ENCODE measurements at places on chromosomes 2 and 18.

DNA sequence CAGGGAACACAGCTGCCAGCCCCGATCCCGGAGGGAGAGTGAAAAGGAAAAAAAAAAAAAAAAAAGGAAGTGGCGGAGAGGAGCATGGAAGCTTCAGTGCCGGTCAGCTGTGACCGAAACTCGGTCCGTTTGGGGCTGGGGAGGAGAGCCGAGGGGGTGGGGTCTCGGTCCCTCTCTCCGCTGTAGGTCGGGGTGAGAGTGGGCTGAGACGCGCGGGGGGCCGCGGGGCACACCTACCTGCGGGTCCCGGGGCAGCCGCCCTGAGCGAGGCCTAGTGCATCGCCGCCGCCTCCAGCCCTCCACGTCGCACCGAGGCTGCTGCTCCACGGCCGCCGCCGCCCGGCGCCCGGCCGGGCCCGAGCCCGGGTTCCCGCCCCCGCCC lies 536 bp downstream of the VPS54 start:
- DNase-seq: peak; percentile 66

GRCh38 chr18:12304351-12305210 lies 3.5 kb upstream of the TUBB6 start:
- peak; percentile 77 for DNase-seq

GRCh38 chr2:202040079-202040844 lies 6.6 kb downstream of the FZD7 start:
- no peak for DNase-seq

GRCh38 chr2:169184074-169184473 lies 114.7 kb downstream of the DHRS9 start:
- no peak for DNase-seq

- no peak for DNase-seq
These were observed 262.6 kb upstream of the THUMPD2 start for GRCh38 chr2:40041422-40042382.

DNA sequence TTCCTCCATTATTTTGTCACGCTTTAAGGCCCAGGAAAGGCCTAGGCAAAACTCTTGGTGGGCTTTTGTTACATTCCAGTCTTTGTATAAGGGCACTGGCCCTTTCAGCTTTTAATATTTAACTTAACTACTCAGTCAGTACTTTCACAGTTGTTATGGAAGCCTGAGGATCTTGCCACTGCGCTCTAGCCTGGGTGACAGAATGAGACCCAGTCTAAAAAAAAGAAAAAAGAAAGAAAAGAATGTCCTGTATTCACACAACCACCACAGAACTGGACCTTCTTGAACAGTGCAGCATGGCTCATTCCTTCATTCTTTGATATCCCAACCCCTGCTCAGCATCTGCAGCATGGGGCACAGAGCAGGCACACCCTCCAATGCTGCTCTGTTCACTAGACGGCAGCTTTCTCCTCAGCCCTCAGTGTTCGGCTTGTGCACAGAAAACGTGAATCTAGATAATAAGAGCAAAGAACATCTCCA lies 93.4 kb upstream of the MSH2 start:
- no peak for DNase-seq

DNA sequence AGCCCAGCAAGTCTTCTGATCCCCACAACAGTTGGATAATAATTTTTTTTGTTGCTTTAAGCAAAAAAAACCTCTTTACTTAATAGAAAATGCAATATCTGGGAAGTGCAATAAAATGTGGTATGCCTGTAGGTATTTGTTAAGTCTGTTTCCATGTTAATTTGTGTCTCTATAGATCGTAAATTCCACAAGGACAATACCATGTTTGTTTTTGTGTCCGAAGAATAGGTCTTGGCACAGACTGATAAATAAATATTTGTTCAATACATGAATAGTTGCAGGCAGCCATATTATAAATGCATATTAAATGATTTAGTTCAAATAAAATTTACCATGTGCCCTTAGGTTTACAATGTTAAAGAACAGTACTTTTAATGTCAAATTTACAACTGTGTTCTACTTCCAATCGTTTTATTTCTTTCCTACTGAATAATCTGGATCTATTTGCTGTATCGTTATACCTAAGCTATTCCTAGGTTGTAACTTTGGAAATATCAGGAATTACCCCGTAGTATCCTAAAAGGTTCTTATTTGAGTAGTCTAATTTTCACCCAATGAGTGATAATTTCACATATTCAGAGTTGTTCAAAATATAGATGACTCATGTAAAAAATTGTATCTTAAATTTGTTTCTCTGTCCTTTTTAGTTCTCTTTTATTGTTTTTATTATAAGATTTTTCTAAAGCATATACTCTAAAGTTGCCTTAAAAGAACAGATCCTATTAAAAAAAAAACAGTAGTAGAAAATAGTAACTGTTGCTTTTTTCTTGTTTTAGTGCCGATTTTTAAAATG lies 151.8 kb downstream of the EHBP1 start:
- DNase-seq: no peak

GRCh38 chr2:9260464-9260918 lies 53.9 kb downstream of the ASAP2 start:
- no peak for DNase-seq

GRCh38 chr2:201978986-201979385 lies 54.7 kb upstream of the FZD7 start:
- no peak for DNase-seq

DNA sequence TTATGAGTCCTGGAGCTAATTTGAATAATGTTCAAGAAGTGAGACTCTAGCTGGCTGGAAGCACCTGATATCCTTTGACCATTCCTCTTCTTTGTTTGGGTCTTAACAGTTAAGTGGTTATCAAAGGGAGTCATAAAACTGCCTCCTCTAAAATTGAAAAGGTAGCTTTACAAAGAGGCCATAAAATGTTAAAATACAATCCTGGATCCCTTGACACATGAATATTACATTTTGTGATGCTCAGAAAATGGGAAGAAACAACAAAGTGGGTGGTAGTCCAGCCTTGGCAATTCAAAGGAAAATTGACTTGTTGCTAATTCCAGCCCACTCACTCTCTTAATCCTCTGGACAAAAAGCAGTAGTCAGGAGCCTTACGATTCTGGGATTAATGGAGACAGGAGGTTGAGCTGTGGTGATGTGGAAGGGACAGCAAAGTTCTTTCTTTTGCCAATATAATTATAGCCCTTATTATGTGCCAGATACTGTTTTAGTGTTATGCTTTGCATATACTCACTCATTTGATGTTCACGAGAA lies 339.2 kb downstream of the PDE11A start:
- DNase-seq: no peak

DNA sequence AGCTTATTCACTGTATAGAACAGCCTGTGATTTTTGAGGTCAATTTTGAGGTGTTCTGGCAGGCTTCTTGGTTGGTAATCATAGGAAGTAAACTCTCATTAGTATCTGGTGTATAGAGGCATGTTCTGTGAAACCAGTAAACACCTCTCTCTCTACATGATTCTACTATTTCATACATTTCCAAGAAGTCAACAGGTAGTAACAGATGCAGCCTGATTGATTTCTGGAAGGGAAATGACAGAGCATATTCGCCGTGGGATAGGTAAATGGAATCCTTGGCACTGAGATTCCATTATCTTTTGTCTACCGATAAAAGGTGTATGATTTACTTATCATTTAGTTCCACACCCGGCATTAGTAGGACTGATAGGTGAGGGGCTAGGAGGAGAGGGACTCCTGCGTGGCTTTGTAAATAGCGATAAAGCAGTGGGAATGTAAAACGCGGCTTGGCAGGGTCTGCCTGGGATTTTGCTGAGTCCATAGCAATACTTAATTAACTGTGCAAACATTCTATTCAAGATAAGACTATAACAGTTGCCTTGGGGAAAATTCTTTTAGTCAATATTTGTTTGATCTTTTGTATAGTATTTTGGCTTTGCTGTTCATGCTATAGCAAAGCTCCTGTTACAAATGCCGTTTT lies 32.3 kb downstream of the LYPD6B start:
- peak; percentile 50 for DNase-seq

- DNase-seq: no peak
These were observed 94.0 kb upstream of the STON1 start for GRCh38 chr2:48435909-48436308.

GRCh38 chr18:75730249-75730648 lies 302.7 kb upstream of the SMIM21 start:
- no peak for DNase-seq

DNA sequence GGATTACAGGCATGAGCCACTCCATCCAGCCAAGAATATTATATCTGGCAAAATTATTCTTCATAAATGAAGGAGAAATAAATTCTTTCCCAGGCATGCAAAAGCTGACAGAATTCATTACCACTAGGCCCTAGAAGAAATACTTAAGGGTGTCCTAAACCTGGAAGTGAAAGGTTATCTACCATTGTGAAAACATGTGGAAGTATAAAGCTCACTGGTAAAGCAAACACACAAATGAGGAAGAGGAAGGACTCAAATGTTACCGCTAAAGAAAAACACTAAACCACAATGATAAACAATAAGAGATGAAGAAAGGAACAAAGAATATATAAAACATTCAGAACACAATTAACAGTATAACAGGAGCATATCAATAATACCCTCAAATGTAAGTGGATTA lies 171.8 kb downstream of the CAMKMT start:
- DNase-seq: no peak

DNA sequence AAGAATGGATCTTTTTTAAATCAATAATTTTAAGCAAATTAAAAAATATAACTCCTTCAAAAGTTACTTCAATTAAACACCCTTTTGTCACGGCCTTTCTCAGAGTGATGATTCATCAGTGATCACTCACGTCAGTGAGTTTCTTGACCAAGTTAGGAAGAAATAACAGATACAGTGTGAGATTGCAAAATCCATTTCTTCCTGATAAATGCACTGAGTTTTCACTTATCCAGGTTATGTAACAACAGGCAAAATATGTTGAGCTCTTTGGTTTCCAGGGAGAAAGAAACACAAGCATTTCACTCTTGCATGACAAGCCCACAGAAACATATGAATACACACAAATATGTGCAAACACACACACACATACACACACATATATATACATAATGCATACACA lies 195.9 kb upstream of the CYRIA start:
- DNase-seq: no peak

DNA sequence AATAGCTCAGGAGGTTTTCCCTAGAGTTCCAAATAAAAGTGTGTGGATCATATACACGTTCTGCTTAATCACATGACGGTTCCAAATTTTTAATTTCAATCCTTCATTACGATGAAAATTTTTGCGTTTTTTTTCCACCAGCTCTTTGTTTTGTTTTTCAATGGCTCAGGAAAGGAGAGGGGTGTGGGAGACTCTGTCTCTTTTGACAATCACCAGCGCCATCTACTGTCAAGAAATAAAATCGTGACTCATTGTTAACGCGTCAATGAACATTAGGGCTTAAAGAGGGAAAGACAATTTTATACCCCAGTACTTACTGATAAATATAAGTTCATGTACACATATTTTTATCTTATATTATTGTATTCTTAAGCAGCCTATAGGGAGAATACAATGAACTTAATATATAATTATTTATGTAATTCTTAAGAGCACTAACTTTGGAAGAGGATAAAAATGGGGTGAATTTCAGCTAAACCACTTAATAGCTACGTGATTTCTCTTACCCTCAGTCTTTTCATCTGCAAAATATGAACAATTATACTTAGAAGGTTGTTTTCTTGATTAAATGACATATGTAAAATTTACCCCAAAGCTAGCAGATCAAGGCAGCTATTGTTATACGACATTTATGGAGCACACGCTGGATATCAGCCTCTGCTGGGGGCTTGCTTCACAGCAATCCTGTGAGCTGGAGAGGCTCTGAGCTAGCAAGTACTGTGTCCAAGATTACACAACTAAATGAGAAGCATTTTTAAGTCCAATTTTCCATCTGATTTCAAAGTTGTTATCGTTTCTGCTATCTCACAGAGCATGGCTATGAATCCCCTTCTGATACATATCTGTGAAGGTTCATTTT lies 47.4 kb upstream of the RMDN2 start:
- peak; percentile 75 for DNase-seq

DNA sequence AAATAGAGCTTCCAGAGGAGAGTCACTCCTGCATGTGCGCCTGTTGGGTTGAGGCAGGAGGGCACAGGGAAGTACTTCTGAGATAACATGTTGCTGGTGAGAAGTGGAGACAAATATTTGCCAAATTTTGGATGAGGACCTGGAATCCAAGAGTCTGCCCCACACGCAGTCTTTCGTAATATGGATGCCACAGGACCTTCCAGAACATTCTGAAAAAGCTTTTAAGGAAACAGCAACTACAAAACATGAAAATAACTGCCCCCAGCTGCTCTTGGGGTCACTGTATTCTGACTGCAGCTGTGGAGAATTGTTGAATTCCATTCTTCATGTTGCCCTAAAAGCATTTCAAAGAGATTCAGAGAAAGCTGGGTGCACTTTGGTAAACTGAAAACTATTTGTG lies 227.5 kb downstream of the C1D start:
- no peak for DNase-seq

- DNase-seq: no peak
These were observed 447.6 kb upstream of the ID2 start for GRCh38 chr2:8234253-8234652.

GRCh38 chr18:10259901-10260300 lies 194.5 kb upstream of the APCDD1 start:
- peak; percentile 9 for DNase-seq

GRCh38 chr2:173017646-173018420 lies 57.8 kb upstream of the MAP3K20 start:
- no peak for DNase-seq

DNA sequence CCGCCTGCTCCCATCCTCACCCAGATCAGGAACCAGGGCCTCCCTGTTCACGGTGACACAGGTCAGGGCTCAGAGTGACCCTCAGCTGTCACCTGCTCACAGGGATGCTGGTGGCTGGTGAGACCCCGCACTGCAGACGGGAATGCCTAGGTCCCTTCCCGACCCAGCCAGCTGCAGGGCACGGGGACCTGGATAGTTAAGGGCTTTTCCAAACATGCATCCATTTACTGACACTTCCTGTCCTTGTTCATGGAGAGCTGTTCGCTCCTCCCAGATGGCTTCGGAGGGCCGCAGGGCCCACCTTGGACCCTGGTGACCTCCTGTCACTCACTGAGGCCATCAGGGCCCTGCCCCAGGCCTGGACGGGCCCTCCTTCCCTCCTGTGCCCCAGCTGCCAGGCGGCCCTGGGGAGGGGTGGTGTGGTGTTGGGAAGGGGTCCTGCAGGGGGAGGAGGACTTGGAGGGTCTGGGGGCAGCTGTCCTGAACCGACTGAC lies 31.7 kb downstream of the GPC1 start:
- no peak for DNase-seq

- DNase-seq: no peak
These were observed 15.6 kb upstream of the GIGYF2 start for GRCh38 chr2:232681527-232681926.
